ENCODE measurements at places on chromosomes 12 and 14.
A peak's percentile ranks its signal among the peaks of the same experiment; 100 is the strongest.

DNA sequence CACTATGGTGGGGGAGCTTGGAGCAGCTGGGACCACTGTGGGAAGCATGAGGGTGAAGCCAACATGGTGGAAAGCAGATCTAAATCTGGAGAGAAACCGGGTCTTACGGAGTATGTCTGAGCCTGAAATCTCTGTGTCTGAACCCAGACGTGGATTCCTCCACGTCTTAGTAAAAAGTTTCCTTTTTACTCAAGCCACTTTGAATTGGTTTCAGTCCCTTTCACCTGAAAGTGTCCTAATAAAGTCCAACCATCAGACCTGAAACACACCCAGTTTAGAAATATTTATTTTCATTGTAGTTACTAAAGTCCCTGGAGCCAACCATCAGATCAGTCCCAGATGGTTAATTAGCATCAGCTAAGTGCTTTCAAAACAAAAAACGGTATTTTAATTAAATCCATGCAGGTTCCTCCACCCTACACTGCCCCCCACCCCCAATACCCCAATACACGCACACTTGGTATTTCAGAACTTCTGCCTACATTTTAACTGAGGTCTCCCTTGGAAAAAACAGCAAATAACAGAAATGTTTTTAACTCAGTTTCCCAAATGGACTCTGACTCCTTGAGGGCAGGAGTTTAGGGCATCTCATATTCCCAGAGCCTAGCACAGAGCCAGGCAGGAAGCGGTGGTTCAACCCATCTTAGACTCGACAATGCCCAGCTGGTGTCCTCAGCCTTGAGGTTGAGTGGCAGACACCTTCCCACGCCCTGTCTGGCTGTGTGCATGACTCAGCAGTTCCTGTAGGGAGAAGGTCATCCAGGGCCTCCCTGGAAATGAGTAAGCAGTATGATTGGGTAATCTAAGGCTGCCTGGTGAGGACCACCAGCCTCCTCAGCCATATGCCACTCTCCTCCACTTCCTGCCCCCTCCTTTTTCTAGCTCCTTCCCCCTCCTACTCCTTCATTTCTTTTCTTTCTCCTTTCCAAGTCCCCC, 175.8 kb downstream of the TTC8 start:
- DNase-seq: no peak

GRCh38 chr14:70873627-70874026, 33.6 kb upstream of the PCNX1 start:
- DNase-seq: no peak

- no peak for DNase-seq
These were observed 23.1 kb upstream of the HELB start for GRCh38 chr12:66279123-66279712.

DNA sequence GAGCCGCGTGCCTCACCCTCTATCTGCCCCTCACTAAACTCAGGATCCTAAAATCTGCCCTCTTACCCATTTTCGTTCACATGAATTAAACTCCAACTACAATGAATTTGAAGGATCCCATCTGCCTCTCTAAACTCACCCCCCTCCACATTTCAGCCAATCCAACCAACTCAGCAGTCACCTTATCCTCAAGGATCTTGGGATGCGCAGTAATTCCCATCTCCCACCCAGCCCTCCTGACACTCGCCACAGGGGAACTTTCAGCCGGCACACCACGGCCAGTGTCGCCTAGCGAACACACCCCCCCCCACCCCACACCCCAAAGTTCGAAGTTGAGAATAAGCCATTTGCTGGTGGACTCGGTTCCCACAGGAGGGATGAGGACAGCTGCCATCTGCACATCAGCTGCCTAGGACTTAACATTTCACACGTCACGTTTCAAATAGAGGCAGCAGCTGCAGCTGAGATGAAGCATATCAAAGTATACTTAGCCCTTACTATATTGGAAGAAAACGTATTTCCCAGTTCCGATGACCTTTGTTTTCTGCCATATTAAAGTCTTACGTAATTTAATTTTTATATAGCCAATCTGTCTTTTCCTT, 8.7 kb upstream of the SELPLG start:
- DNase-seq: no peak

GRCh38 chr12:49808686-49809380, 19.4 kb downstream of the NCKAP5L start:
- DNase-seq: no peak

DNA sequence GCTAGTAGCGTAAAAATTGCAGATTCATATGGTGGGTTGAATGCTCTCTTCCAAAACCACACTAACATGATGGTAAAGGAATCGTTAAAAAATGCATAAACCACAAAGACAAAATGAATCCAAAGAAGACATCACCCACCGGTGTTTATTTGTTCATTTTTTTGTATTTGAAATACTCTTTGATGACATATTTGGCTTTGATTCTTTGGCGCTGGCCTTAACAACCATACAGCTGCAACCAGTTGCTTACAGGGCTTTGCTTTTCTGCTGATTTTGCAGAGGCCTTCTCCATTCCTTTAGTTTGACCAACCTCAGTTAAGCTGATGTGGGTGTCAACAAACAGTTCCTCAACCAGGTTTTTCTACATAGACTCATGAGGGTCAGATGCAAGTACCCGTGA, 103.5 kb downstream of the CACNA1C start:
- no peak for DNase-seq

- peak; percentile 81 for DNase-seq
These were observed 91.3 kb downstream of the TSPAN9 start for GRCh38 chr12:3168223-3169221.

GRCh38 chr12:86264451-86265328, 8.5 kb upstream of the MGAT4C start:
- DNase-seq: peak; percentile 79

DNA sequence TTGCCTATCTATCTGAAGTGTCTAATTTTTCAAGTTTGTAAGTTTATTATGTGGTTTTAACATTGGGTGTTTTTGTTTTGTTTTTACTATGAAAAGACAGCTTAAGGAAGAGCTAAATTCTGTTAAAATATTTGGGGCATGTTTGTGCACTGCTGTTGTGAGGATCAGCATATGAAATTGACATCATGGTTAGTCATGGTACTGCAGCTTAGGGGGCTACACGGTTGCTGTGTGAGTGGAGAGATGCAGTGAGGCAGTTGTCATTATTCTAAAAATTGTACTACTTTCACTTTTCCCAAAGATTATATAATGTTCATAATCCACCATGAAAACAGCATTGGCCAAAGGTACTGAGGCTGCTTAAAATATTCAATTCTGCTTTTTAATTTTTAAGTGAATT, 49.0 kb downstream of the ZC3H14 start:
- DNase-seq: no peak

DNA sequence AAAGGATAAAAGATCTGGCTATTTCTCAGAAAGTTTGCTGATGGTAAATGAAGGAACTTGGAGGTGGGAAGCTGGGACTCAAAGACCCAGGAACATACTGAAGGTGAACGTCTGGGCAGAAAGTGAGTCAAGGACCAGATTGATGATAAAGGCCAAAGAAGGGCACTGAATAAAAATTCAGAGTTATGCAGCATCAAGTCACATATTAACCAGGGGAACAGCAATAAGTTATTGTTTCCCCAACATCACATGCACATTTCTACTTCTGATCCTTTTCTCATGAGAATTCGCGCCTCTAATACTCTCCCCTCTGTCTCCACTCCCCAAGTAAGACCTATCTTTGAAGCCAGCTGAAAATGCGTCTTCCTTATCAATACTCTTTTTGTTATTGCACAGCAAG, 71.8 kb upstream of the SLC35F4 start:
- no peak for DNase-seq

DNA sequence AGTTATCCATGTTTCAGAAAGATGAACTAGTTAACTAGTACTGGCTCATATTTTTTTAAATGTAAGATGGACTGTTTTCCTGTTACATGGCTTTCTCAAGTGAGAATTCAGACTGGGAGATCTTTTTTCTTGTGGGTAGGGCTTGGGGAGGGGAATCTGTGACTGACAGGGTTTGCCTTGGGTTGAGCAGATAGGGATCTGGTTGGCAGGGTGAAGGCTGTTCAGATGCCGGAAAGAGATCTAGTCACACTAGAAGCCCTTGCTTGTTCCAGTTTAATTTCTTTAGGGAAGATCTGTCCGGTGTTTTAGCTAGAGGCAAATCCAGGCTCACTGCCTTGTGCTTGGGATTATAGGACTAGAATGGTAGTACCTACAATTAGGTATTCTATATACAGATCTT, 63.2 kb downstream of the FBXO33 start:
- DNase-seq: no peak

GRCh38 chr12:116455540-116456329, 103.4 kb upstream of the MAP1LC3B2 start:
- DNase-seq: peak; percentile 82

GRCh38 chr14:95200404-95200803, 43.1 kb upstream of the DICER1 start:
- DNase-seq: peak; percentile 26

- DNase-seq: no peak
These were observed 126.2 kb downstream of the IPO8 start for GRCh38 chr12:30569426-30569825.
